ENCODE measurements at places on chromosomes 11 and 22.

GRCh38 chr22:48054596-48054995 lies 1292.1 kb downstream of the TBC1D22A start:
- DNase-seq = no peak

DNA sequence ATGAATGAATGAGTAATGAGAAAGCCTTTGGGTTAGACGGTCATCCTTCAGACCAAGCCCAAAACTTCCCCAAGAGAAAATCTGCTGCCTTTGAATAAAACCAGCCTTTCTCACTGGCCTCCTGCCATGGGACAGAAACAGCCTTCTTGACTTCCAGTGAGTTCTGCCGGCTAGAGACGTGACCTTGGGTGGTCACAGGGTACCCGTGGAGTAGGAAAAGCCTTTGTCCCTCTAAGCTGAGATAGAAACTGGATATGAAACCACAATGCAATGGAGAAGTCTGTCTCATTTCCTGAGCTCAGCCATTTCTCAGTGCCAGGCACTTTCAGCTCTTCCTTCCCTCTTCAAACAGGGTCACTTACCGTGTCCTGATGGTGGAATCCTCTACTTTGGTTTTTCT lies 21.2 kb upstream of the YWHAH start:
- peak; percentile 58 for DNase-seq

DNA sequence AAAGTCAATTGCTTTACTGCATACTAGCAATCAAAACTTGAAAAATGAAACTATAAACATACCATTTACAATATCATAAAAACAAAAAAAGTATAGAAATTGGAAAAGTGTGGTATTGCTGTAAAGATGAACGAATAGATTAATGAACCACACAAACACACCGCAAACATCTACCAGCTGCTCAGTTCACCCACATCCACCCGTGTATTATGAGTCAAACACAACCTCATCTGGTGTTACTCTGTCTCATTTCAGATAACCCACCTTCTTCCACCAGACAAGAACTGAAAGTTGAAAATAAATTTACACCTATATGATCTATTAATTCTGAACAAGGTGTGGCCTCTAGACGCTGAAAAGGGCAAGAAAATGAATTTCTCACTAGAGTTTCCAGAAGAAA lies 53.3 kb downstream of the BLID start:
- DNase-seq = no peak

- DNase-seq = no peak
Measured at GRCh38 chr11:108929241-108929640, 264.4 kb downstream of the DDX10 start.

GRCh38 chr11:67382276-67383136 lies 9.1 kb upstream of the CLCF1 start:
- DNase-seq = peak; percentile 66

- peak; percentile 76 for DNase-seq
Measured at GRCh38 chr22:29306835-29307595, 565 bp downstream of the GAS2L1 start.

- DNase-seq = no peak
Measured at GRCh38 chr11:121439337-121439736, 12.8 kb upstream of the SORL1 start.

GRCh38 chr11:23377909-23378308 lies 517.6 kb upstream of the CCDC179 start:
- DNase-seq = no peak

DNA sequence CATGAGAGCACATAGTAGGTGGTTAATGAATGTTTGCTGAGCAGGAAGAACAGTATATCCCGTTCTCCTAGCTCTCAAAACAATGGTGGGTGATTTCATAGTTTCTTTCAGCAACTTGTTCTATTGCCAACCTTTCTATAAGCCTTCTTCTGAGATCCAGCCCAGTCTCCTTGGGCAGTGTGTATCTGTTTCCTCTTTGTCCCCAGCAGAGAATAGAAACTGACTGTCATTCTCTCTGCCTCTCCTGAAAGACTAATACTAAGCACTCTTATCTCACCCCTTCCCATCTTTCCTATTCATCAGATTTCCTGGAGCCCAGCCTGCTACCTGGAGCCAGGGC lies 272.9 kb downstream of the ST3GAL4 start:
- DNase-seq = no peak

DNA sequence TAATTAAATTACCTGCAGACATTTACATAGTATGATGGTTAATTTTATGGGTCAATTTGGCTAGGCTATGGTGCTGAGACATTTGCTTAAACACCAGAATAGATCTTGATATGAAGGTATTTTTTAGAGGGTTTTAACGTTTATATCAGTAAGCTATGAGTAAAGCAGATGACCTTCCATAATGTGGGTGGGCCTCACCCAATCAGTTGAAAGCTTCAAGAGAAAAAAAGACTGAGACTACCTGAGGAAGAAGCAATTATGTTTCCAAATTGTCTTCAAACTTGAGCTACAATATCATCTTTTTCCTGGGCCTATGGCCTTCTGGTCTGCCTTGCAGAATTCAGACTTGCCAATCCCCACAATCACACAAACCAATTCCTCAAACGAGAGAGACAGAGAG lies 498.8 kb upstream of the API5 start:
- no peak for DNase-seq

- no peak for DNase-seq
Measured at GRCh38 chr11:73325036-73325981, 17.2 kb downstream of the ARHGEF17 start.

All from putamen (tissue), 1 donor.